ENCODE measurements at places on chromosomes 13 and 19.
A peak's percentile ranks its signal among the peaks of the same experiment; 100 is the strongest.

DNA sequence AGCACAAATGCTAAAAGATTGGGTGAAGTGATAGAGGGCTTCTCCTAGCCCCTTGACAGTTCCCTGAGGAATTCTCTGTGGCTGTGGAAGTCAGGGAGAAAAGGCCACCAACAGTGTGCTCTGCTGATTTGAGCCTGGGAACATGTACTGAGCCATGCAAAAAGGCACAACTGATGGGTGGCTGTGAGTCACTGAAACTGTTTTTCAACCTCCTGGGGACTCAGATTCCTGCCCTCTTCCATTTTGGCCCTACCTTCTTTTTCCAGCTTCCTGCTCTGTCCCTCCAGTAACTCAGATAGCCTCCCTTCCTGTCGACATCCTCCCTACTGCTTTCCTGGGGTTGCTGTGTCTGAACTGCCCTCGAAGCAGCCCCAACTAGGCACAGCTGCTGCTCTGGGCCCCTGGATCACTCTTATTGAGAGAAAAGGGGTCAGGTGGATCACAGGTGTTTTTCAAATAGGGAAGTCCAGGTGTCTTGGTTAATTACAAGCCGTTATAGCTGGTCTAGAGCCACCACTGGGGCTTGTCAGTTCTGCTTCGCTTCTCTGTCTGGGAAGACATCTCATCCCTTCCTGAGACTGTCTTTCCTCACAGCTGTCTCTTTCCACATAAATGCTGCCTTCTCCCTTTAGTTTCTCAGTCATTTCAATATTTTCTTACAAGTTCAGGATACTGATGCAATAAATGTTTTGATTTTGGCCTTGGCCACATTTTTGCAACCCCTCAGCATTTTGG lies 13.7 kb downstream of the FAM124A start:
- DNase-seq: peak; percentile 10

DNA sequence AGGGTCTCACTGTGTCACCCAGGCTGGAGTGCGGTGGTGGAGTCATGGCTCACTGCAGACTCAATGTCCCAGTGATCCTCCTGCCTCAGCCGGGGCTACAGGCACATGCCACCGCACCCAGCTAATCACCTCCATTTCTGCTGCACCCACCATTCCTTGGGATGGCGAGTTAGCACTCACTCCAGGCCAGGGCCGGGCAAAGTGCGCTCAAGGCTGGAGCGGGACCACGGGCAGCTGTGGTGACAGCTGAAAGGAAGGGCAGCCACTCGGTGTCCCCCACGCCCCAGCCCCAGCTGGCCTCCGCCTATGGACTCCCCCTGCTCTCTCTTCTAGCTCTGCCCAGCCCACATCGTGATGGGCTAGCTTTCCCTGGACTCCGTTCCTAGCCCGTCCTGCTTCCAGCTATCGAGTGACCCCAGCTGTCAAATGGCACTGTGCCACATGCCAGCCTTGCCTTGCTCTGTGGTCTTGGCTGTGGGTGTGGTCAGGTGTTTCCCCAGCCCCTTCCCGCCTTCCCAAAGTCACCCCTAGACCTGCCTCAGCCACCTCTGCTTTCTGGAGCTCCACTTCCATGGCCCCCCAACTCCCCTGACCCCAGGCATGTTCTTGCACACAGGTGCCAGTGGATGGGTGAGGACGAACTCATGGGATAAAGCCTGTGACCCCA lies 4.1 kb downstream of the MICOS13 start:
- no peak for DNase-seq

DNA sequence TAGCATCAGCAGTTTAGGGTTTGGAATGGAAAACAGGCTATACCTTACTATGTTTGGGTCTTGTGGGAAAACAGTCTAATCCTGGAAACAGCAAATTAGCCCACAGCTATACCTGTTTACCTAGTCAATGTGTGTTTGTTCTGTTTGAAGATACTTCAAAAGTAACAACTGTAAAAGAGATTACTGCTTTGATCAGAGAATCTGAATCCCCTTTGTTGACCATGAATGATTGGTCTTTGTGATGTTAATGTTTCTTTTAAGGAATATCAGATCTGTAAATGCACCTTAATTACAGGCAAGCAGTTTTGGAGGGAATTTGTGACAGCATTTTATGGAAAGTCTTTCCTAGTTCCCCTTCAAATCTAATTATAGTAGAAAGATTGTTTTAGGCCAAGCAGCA lies 20.7 kb upstream of the KLF5 start:
- DNase-seq: no peak

- DNase-seq: peak; percentile 78
Measured at GRCh38 chr13:79989217-79989661, 351.7 kb downstream of the SPRY2 start.

- DNase-seq: no peak
Measured at GRCh38 chr13:46210362-46211083, 1.2 kb upstream of the LRRC63 start.

GRCh38 chr13:51977625-51978024 lies 33.6 kb downstream of the ATP7B start:
- no peak for DNase-seq

DNA sequence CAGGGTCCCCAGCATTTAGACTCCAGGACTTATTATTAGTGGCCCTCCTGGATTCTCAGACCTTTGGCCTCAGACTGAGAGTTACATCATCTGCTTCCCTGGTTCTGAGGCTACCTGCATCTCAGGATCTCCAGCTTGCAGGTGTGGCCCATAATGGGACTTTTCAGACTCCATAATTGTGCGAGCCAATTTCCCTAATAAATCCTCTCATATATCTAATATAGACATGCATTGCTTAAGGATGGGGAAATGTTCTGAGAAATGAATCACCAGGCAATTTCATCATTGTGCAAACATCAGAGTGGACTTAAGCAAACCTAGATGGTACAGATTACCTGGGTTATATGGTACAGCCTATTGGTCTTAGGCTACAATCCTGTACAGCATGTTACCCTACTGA lies 116.5 kb upstream of the FBXL3 start:
- DNase-seq: peak; percentile 25

DNA sequence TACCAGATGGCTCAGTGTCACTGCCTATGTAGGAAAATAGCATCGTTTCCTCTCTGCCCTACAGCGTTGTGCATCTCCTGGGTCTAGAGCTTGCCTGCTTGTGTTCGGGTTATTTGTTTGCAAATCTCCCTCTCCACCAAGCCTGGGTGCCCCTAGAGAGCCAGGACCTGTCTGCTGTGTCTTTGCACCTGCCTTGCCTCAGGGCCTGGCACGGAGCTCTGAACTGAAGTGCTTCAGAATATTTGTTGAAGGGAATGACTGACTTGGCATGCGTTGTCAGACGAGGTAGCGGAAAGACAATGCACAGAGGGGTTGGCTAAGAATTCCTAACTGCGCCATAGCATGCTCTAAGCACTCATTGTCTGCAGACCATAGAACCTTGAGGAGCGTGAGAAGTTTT lies 263.4 kb downstream of the FGF9 start:
- no peak for DNase-seq

GRCh38 chr19:3041761-3042620 lies 12.9 kb upstream of the TLE2 start:
- DNase-seq: no peak

- no peak for DNase-seq
Measured at GRCh38 chr19:33220735-33221134, 4.9 kb downstream of the SLC7A10 start.

GRCh38 chr13:20812890-20813289 lies 39.1 kb upstream of the EEF1AKMT1 start:
- DNase-seq: no peak

DNA sequence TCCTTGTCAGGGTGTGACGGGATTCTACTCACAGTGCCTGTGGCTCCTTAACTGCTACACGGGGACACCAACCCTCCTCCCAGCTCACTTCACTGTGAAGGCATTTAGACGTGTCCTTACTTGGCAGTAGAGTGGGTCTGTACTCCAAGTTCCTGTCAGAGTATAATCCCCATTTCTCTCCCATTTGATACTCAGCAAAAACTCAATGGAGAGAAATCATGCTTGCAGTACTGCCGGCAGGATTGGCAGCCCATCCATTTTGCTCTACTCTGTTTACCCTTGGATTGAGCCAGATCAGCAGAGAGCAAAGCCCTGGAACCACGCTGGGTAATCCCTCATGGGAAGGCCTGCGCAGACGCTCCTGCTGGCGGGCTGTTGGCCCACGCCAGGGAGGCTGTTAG lies 28.9 kb downstream of the ARL11 start:
- no peak for DNase-seq

DNA sequence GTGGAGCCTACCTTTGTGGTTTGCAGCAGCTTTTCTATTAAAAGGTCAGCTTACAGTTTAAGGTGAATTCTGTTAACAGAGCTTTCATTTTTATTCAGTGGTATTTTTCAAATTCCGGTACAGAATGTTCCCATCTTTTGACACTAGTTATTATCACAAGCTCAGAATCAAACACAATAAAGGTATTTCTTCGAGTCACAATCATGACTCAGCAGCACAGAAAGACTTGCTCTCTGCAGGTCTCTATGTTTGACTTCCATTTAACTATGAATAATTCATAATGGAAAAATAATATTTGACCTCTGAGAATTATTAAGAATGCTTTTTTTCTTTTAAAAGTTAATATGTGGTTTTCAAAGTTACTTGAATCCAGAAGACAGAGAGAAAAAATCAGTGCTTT lies 28.2 kb downstream of the DACH1 start:
- DNase-seq: no peak

DNA sequence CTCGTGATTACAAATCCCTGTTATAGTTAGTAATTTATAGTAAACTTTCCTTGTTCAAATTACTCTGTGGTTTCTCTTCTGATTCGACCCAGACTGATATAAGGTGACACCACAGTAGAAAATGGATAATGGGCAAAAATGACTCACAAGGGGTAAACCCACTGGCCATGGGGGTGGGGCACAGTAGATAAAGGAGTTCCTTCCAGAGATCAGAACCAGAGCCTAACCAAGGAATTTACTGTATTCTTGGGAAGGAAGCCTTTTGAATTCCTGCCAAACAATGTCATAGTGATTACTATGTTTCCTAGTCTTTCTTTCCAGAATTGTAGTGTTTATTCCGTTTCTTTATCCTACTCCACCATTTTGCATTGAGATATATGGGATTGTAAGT lies 21.9 kb downstream of the MIR17HG start:
- peak; percentile 22 for DNase-seq

DNA sequence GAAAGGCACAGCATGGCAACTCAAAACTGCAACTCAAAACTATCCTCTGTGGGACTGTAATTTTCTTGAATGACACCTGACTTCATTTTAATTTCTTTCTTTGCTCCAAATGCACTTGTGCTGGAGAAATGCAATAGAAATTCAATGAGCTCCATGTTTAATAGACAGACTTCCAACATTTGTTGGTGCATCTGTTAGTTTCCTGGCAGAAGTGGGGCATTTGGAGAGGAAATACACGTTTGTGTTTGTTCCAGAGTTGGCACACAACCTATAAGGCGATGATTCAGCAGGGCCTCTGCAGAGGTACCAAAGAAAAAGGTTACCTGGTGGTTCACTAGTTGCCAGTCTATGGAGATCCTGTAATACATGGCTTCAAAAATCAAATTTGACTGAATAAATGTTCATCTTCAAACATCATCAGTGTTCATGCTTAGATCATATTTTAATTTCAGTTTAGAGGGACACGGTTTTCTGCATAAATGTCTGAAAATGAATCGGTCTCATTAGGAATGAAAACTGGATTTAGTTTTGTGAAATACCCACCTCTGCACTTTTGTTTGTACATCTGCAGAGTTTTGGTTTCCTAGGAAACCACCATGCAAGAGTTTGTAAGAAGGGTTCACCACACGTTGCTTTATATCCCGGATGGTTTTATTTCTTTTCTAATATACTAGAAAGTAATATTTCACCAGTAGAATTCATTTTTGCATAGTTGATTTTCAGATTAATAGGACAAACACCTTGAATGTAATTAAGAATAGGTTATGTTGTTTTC lies 21.8 kb upstream of the OBI1 start:
- DNase-seq: no peak

- DNase-seq: no peak
Measured at GRCh38 chr19:43290568-43291359, 21.4 kb upstream of the PSG9 start.

DNA sequence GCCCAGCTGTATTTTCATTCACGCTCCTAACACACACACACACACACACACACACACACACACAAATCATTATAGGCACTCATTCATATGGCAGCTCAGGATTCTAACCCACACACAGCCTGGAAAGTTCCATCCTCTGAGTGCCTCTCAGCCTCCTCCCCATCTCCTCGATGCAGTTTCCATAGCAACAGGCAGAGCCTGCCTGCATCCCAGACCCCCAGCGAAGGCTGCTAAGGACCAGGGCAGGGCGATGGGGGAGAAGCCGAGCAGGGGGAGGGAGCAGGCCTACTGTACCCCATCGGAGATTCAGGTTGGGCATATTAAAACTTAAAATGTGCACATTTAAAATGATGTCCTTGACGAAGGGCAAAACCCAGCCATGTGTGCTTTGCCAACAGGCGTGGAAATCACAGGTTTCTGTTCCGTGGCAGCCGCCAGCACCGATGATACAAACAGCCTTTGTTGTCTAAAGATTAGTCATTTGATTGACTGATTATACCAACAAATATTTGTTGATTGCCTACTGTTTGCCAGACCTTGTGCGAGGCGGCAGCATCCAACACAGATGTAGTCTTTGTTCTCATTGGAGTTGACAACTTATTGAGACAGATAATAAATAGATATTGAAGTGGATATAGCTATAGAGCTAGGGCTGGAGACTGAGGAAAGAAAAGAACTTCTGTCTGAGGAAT lies 43.8 kb upstream of the USP29 start:
- DNase-seq: no peak

GRCh38 chr13:35700671-35701070 lies 224.2 kb upstream of the MAB21L1 start:
- DNase-seq: peak; percentile 71

GRCh38 chr13:32415019-32415418 lies 12.9 kb downstream of the N4BP2L1 start:
- DNase-seq: peak; percentile 32

DNA sequence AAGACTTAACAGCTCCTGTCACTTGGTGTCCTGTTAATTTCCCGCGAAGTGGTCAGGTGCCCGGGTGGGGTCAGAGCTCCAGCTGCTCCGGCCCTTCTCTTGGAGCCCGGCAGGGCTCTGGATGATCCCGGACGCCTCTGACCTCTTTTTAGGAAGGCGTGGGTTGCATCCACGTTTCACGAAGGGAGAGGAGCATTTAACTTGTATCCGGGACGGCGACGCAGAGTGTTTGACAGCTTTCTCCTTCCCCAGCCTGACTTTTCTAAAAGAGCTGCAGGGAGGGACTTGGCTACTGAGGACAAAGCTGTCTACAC lies 656 bp downstream of the ZNF155 start:
- DNase-seq: peak; percentile 71

- DNase-seq: peak; percentile 33
Measured at GRCh38 chr13:47678201-47678968, 322.7 kb downstream of the SUCLA2 start.

GRCh38 chr19:16143399-16144215 lies at the start of gene HSH2D:
HSH2D (plus strand) TSS chr19:16143685; CDS start chr19:16148751, 5,066 bp downstream.
- no peak for DNase-seq
